ENCODE measurements at places on chromosomes 12 and 14.

GRCh38 chr14:67764496-67764895 is 51.9 kb downstream of the ZFYVE26 start:
- DNase-seq, result no peak

GRCh38 chr12:67508830-67509229 is 139.7 kb upstream of the DYRK2 start:
- DNase-seq, result no peak

- no peak for DNase-seq
Measured at GRCh38 chr12:85632390-85632789, 203.8 kb downstream of the RASSF9 start.

GRCh38 chr14:90132821-90133570 is 71.2 kb downstream of the KCNK13 start:
- no peak for DNase-seq

- DNase-seq, result no peak
Measured at GRCh38 chr12:94534774-94535509, 75.3 kb upstream of the CEP83 start.

- DNase-seq, result no peak
Measured at GRCh38 chr14:94771906-94772490, 2.1 kb upstream of the GSC start.

GRCh38 chr12:71719647-71720370 is 33.9 kb downstream of the TMEM19 start:
- DNase-seq, result no peak

GRCh38 chr14:92679246-92679645 is 69.2 kb downstream of the LGMN start:
- no peak for DNase-seq

GRCh38 chr12:74539261-74539660 is 1.6 kb downstream of the ATXN7L3B start:
- DNase-seq, result no peak

- DNase-seq, result no peak
Measured at GRCh38 chr12:95790917-95791849, 619 bp upstream of the NTN4 start.

DNA sequence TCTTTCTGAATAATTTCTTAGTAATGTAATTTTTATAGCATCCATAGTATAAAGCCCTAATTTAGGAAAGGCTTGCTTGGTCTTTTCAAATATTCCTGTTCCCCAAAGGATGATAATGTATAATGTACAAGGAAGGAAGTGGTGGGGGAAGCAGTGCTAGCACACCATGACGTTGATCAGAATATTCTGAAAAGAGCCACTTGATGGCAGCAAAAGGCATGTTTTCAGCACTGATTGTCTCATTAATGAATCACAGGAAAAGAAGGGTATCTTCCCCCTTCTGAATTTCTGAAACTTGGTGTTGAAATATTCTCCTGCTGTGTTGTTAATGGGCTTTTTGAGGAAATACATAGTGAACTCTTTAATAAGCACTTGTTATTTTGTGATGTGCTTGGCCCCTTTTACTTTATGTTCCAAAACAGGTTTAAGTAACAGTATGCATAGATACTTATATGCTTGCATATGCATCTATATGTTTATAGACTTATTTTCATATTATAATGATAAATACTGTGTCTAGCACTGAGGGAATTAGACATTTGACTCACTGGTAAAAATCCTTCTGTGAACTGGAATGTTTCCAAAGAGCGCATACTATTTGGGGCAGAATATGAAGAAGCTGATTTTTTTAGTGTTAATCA is 122.0 kb downstream of the TMEM117 start:
- no peak for DNase-seq

DNA sequence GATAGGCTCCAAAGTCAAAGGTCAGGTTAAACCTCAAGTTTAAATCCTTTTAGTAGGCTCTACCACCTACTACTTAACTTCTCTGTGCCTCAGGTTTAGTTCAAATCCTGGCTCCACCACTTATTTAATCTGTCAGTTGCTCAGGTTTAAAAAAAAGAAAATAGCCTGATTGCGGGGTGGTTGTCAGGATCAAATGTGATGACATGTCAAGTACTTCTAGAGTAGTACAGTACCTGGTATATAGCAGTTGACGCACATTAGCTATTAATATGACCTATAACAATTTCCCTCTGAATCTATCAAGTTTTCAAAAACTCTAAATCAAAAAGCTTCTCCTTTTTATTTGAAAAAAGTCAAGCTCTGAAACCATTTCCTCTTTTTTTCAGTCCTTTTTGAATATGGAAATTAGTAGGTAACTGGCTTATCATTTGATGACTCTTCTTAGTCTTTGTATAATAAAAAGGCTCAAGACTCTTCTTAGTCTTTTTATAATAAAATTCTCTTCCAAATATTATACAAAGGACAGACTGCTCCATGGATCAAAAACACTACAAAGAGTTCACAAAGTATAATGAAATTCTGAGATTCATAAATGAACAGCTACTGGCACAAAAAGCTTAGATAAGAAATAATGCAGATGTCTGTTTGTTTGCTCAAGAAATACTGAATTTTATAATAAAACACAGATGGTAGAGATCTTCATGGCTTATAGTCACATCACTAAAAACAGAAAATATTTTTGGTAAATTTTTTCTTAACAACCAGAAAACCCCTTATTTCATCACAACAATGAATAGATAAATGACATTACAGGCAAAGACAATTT is 5.0 kb downstream of the OSBPL8 start:
- no peak for DNase-seq

DNA sequence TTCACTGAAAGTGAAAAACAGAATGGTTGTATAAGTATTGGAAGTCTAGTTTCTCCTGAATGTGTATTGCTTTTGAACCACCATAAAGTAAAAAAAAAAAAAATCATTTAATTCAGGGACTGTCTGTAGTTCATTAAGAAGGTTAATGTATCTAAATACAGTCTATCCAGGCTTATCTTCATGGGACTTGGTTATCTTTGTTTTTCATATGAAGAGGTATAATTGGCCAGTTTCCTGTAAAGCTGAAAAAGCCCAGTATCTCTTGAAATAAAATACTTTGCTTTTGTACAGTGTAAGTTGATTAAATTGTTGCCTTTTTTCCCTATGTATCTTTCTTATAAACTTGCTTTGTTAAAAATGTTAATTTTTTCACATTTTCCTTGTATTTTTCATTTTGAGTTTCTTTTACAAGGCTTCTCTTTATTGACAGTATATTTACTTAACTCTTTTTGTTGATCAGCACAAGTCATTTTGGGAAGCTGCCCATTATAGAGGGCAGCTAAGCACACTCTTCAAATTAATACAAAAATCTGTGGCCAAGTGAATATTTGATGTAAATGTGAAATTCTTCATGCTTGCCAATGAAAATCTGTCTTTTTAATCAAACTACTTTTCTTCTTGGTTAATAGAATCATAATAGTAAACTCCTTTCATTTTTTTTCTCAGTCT is 156.0 kb downstream of the TMTC3 start:
- no peak for DNase-seq

GRCh38 chr14:50085570-50086320 is 30.6 kb downstream of the VCPKMT start:
- DNase-seq, result no peak

DNA sequence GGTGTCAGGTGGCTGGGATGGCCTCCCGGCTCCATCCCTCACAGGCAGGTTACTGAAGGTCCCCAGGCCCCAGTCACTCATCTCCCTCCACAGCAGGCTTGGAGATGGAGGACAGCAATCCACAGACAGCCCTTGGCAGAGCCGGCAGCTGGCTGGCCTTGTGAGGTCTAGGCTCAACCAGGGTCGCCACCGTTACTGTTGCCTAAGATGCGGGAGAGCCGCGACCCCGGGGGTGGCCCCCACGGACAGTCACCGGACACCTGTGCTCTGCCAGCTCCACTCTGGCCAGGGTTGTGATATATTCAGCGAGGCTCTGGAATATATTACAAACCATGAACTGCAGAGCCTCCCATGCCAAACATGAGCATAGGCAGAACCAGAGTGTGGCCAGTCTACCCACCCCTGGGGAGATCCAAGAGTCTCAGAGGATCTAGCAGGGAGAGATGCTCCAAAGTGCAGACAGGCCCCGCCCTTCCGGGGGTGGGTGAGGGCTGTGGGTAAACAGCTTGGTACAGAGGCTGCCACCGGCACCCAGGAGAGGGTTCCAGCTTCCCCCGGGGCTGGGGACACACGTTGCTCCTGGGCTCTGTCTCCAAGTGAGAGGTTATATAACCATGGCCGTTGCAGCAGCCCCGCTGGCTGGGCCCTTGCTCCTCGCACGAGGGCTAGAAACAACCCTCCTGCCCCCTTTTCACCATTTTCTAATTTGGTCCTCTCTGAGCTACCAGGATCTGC is 55.9 kb upstream of the DIO3 start:
- DNase-seq, result no peak

DNA sequence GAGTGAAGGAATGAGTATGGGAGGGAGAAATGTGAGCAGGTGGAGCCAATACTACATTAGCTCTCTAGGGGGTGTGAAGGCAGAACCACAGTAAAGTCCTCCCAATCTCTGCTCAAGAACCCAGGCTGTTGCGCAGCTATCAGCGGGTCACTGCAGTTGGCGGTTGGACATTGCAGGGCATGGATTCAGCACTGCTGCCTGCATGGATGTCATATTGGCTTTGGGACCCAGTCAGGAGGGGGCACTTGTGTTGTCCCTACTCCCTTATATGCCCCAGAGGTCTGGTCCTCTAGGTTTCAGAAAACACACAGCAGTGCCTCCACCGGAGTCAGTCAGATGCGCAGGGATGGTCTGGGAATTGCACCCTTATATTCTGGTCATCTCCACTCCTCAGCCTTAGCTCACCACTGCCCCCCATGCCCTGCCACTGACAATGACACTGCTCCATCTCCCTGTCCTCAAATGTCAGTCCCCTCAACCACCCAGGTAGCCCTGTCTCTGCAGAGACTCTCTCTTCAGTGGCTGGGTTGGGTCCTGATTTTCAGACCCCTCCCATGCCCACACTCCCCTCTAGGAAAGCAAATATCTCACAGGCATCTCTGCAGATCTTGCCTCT is 9.6 kb downstream of the ZDHHC22 start:
- DNase-seq, result no peak

DNA sequence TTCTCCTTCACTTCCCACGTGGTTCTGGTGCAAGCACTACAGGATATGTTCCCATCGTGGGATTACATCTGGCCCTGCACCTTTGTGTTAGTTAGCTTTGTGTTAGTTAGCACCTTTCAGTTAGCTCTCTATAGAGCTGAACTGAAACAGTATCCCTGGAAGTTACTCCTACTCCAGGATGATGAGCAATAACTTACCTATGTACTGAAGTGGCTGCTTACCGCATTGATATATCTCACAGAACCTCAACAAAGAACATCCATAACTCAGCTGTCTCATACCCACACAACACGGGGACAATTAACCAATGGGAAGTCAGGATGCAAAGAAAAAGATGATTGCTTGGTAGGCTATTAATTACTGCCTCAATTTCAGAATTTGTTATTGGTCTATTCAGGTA is 146.6 kb downstream of the ASCL4 start:
- DNase-seq, result no peak

DNA sequence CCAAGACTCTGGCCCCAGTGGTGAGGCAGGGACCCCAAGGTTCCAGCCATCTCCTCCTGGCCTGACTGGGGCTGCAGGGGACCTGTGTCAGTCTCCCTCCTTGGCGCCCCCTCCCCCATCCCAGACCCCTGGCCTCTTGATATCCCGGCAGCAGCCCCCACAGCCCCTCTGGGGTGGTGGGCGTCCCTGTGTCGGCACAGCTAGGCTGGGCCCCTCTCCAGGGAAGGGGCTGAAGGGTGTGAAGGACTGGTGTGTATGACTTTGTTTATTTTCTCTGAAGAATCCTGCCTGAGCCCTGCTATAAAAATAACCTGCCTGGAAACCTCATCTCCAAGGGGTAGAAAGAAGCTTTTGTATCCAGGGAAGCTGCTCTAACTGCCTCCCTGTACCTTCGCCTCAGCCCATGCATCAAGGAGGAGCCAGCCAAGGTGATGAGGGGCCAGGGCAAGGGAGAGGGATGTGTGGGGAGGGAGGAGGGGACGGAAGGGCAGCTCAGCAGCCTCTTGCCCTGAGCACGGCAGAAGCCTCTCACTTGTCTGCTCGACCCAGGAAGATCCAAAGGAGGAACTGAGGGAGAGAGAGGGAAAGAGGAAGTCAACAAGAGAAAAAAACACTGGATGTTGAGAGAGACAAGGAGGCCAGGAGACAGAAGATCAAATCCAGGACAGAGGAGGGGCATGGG is 25.4 kb upstream of the COL2A1 start:
- DNase-seq, result no peak

- DNase-seq, result no peak
Measured at GRCh38 chr12:55865327-55865726, 22.6 kb upstream of the MMP19 start.

GRCh38 chr12:108853981-108854446 is 3.4 kb downstream of the SSH1 start:
- DNase-seq, result no peak

- no peak for DNase-seq
Measured at GRCh38 chr12:20704860-20705259, 9.7 kb downstream of the SLCO1C1 start.

DNA sequence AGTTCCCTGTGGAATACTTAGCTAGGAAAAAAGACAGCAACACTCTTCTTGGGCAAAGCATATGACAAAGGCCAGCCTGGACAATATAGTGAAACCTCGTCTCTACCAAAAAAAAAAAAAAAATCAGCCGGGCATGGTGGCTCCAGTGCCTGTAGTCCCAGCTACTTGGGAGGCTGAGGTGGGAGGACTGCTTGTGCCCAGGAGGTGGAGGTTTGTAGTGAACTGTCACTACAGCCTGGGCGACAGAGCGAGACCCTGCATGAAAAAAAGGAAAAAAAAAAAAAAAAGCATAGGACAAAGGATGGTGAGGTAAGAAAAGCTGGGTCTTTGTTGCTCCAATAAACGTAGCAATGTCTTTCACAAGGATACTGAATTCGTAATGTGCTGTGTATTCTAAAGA is 1.1 kb downstream of the TXNDC16 start:
- DNase-seq, result no peak

DNA sequence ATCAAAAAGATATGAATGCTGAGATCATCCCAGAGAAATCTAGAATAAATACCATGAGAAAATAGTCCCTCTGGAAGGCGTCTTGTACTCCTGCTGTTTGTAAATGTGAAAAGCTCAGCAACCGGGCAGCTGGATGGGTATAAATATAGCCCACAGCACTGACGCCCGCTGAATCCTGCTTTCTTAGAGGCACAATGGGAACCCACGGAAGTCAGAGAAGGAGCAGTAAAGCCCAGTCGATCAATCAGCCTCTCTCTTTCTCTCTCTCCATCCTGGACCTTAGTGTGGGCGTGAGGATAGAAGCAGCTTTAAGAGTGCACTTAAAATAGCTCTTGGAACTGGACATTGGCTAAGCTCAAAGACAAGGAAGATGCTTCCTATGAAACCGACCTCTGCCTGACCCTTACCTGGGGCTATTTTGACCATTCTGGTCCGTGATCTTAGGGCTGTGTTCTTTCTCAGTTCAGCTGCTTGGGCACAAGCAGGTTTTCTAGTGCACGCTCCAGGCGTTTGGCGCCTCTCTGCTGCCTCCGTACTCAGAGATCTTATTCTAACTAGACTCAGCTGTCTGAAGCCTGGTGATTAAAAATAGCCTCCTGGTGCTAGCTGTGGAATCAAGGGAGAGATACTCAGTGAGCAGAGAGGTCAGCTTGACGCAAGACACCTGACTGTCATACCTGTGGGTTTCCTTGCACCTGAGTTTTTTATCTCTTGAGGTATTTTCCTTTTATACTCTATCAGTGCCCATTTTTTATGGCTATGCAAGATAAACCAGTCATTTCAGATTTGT is 144.6 kb downstream of the ETV6 start:
- no peak for DNase-seq

Measured in esophagus squamous epithelium (tissue), 5 donors.